ENCODE measurements at places on chromosomes 11 and 22.

DNA sequence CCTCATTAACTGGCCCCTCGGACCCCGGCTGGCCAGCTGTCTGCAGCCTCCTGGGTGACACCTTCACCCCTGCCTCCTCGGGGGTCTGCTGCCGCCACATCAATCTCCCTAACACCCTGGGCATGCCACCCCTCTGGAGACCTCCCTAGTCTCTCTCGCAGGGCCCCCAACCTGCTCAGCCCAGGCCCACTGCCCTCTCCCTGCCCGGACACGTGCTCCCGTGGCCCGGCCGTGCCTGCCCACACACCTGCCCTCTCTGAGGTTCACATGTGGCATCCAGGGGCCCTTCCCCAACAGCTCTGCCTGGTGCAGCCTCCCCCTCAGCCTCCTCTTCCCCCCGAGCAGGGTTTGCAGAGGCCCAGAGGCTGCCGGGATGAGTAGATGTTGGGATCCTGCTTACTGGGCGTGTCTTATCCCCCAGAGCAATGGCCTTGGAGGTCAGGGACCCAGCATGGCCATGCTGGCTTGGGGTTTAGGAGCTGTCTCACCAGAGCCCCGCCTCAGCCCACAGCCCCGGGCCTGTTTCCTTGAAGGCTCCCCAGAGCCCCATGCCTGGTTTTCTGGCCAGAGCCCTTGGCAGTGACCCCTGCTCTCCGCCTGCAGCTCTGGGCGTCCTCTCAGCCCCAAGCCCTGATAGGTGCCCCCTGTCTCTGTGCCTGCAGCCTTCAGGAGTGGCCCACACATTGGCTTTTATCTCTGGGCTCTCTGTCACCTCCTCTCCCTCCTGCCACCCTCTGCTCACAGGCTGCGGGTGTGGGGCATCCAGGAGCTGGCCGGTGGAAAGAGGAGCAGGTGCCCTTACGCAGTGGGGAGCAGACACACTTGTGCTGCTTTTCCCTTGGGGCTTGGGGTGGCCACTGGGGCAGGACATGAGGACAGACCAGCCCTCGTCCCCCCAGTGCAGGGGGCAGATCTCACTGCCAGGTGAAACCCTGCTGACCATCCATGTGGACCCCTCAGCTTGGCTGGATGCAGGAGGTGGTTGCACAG, 25.7 kb upstream of the SEPTIN5 start:
- DNase-seq, result no peak

- no peak for DNase-seq
Measured at GRCh38 chr11:59218319-59218718, 5.6 kb upstream of the MPEG1 start.

DNA sequence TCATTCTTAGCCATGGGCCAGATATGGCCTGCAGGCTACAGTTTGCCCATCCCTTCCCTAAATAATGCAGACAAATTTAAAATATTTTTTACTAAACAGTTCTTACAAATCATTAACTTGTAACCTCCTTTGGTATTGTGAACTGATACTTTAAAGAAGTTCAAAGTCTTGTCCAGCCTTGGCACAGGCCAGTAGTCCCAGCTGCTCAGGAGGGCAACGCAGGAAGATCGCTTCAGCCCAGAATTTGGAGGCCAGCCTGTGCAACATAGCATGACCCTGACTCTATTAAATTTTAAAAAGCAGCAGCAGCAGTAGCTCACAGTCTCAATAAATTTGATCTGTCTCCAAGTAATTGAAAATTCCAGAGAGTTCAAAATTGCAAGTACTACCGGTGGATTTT, 83.7 kb upstream of the ARHGAP32 start:
- no peak for DNase-seq

GRCh38 chr22:22764085-22764484, 119.7 kb downstream of the GGTLC2 start:
- no peak for DNase-seq

GRCh38 chr11:76824083-76824939, 36.4 kb upstream of the ACER3 start:
- DNase-seq, result no peak

GRCh38 chr11:44261800-44262591, 47.9 kb downstream of the ALX4 start:
- no peak for DNase-seq

Measured in suprapubic skin (tissue), 4 donors.